Ascending aorta (tissue), 2 donors: ENCODE measurements at places on chromosomes 5 and 9. TPM values are rescaled to one million over a fixed set of nuclear protein-coding genes. Genes with fewer than 3 reads are reported as not detected.

Gene STING1
- total RNA-seq = 179 TPM

Gene MTAP
- 34.7 TPM for total RNA-seq

Gene ANKRD31
- total RNA-seq = not detected

Gene CCL21
- total RNA-seq = 7.9 TPM

Gene LRRC19
- not detected for total RNA-seq

Gene FCHO2
- 10.7 TPM for total RNA-seq

Gene ALDH1A1
- total RNA-seq = 43.9 TPM

Gene GFI1B
- not detected for total RNA-seq

Gene HAPLN1
- 2.0 TPM for total RNA-seq

Gene NR4A3
- total RNA-seq = 21.3 TPM

Gene TMEM174
- total RNA-seq = not detected

Gene SVEP1
- 41.8 TPM for total RNA-seq

Gene DNLZ
- 191 TPM for total RNA-seq

Gene TLN1
- total RNA-seq = 735 TPM

Gene MAP1B
- total RNA-seq = 1,059 TPM

Gene MELK
- not detected for total RNA-seq

Gene SPATA31E1
- not detected for total RNA-seq

Gene OGN
- 156 TPM for total RNA-seq

Gene UBE2QL1
- 0.85 TPM for total RNA-seq

Gene FAM114A2
- total RNA-seq = 7.2 TPM

Gene COL5A1
- total RNA-seq = 99.6 TPM

Gene EIF4E1B
- not detected for total RNA-seq

Gene SHOC1
- not detected for total RNA-seq

Gene ZCCHC7
- total RNA-seq = 25.1 TPM

Gene DDX46
- 84.1 TPM for total RNA-seq

Gene SLC6A18
- total RNA-seq = not detected

Gene GZMA
- not detected for total RNA-seq

Gene PDLIM4
- 49.1 TPM for total RNA-seq

Gene CCDC192
- total RNA-seq = not detected

Gene CATSPER3
- total RNA-seq = not detected

Gene MYMK
- not detected for total RNA-seq

Gene SLC6A19
- total RNA-seq = not detected

Gene LEAP2
- 0.21 TPM for total RNA-seq

Gene OTP
- total RNA-seq = not detected

Gene BARHL1
- total RNA-seq = not detected

Gene CNTLN
- total RNA-seq = 3.5 TPM

Gene PAEP
- total RNA-seq = not detected

Gene SPATA31A5
- not detected for total RNA-seq

Gene ANKRD20A1
- total RNA-seq = 0.21 TPM

Gene HARS1
- 68.6 TPM for total RNA-seq

Gene CD74
- total RNA-seq = 1,940 TPM

Gene C9orf85
- 2.6 TPM for total RNA-seq

Gene PAPPA
- total RNA-seq = 6.0 TPM

Gene NXNL2
- total RNA-seq = not detected

Gene CCNI2
- total RNA-seq = not detected

Gene CRHBP
- 0.32 TPM for total RNA-seq

Gene WHRN
- total RNA-seq = 3.9 TPM

Gene TTC16
- not detected for total RNA-seq

Gene LCN12
- not detected for total RNA-seq

Gene EDIL3
- total RNA-seq = 68.1 TPM

Gene TAS2R1
- not detected for total RNA-seq
